Activated CD8-positive, alpha-beta memory T cell treated with anti-CD3 and anti-CD28 coated beads, Interleukin-2, amount 50 U/mL, for 48 hours (primary cell): ENCODE measurements at places on chromosomes 5 and 9.

DNA sequence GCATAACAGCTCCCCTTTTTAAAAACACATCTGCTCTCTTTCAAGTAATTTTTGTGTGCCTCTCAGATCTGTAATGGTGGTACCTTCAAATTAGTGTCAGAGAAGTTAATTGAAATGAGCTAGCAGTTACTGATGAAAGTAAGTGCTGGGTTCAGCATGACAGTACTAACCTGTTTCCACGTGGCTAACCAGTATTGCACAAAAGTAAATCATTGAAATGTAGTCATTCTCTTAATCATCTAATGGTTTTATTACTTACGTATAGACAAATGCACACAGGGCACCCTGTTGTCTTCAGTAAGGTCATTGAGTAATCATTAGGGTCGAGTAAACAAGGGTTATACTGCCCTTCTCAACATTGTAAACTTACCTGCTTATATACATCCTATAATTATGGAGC, 157.8 kb upstream of the PRR16 start:
- no peak for DNase-seq

GRCh38 chr9:115237385-115237998, 119.5 kb upstream of the TNC start:
- no peak for DNase-seq

DNA sequence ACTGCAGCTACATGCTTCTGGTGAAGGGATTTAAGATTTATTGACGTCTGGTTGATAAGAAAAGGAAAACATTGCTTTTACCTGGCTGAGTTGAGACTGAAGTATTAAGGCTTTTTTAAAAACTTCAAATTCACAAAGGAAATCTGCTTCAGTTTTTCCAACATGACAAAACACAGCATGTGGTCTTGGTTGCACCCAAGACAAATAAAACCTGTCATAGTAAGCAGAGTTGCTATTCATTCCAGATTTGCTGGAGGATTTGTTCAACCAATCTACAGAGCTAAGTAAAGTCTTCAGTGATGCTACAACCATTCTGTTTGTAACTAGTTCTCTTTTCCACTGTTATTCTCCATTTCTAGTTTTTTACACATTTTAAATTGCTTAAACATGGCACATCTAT, 11.3 kb downstream of the C5orf63 start:
- DNase-seq, result no peak

DNA sequence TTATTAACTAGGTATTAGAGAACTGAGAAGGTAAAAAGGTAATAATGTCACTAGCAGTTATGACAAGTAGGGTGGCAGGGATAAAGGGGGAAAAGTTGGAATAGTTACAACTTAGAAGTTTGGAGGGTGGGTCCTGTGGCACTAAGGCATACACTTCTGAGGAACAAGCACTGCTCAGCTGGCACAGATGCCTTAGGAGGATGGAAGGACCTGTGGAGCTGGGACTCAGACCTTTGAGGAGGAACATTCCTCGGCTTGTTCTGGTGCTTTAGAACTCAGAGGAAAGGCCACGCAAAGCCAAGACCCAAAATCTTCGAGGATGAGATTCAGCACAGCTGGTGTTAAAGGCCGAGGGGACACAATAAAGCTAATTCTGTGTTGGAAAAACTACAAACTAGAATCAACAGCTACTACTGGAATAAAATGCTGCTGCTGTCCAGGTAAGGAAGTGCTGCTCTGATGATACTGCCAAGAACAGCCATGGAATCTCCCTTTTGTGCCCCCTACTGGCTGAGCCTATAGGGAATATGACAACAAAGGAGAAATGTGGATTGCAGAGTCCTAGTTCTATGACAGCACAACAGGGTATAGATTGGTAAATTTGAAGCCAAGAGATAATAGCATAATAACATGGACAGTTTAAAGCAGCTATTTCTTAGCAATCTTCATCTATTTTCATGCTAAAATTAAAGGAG, 126.7 kb downstream of the SLC25A46 start:
- no peak for DNase-seq

DNA sequence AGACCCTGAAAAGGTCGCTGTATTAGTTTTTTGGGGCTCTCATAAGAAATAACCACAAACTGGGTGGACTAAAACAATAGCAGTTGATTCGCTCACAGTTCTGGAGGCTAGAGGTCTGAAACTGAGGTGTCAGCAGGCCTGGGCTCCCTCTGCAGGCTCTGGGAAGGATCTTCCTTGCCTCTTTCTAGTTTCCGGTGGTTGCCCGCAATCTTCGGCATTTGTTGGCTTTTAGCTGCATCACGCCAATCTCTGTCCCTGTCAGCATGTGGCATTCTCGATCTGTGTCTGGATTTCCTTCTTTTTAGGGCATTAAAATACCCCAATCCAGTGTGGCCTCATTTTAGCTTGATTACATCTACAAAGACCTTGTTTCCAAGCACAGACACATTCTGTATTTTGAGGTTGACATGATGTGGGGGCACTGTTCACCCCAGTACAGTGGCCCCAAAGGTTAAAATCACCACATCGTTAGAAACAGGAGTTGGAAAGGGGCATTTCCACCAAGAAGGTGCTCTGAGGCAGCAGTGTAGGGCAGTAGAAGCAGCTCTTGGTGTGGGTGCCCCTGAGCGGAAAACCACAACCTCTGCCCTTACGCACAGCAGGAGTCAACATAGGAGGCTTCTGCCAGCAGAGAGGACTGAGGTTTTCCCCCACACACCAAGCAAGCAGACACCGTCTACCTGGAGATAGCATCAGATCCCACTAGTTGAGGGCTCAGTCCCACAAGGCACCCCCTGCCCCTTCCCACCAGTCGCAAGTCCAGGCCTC, 13.5 kb downstream of the ZNF79 start:
- no peak for DNase-seq

DNA sequence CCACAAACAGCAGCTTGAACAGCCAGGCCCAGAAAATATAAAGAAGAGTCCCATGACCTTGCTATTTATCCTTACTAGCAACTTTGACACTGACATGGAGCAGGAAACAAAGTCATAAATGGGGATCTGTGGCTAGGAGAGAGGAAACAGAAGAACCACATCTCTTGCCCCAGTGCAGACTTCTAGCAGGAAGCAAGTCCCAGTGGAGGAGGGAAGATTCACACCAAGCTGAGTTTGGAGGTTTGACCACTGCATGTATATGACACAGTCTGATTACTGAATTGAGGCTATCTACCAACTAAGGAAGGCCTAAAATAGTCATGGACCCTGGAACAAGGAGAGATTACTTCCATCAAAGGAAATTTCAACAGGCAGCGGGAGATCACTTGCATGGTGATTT, 51.4 kb downstream of the CDH6 start:
- no peak for DNase-seq

- peak; percentile 80 for DNase-seq
These were observed at the start of gene ADRA1B for GRCh38 chr5:159915904-159916840. ADRA1B (plus strand) TSS chr5:159916482; CDS start chr5:159916906, 424 bp downstream.

- DNase-seq, result no peak
These were observed 31.3 kb downstream of the TMEM174 start for GRCh38 chr5:73204332-73204731.

DNA sequence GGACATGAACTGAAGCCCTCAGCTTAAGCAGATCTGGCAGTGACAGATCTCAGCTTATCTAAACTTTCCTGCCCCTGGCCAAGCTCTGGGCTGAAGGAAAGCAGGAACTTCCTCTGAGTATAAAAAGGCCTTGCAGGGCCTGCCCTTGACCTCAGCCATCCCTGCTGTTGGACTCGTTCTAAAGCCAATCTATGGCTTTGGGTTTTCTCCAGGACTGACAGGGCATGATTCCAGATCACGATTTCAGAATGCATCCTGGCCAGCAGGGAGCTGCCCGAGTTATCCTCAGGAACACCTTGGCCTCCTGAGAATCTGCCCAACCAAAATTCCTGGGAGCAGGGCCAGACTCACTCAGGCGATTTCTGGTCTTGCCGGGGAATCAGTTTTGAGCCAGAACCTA, 502.7 kb downstream of the TLE4 start:
- no peak for DNase-seq

GRCh38 chr9:108547411-108548135, 308.2 kb downstream of the ACTL7B start:
- no peak for DNase-seq

DNA sequence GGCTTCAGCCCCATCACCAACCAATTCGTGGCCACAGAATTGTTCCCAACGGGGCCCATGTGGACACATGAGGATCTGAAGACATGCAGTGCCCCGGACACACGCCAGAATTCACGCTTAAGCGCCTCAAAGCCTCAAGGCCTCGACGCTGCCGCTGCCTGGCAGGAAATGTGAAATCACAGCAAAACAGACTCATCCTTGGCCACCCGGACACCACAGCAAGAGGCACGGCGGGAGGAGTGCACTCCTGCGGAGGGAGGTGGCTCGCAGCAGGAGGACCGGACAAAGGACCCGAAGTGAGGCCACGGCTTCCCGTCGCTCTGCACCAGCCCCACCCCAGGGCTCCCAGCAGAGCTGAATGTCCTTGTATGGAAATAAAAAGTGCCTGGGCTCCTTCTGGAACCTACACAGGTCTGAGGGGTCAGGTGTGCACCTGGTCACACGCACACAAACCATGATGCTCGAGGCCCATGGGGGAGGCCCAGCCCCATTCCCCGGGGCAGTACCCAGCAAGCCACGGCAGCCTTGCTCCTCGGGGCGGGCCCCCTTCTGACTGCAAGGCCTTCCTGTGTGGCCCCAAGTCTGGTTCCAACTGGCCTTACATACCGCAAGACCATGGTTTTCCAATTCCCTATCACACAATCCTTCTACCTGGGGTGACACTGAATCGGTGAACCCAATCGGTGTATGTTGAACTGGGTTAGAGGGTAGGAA, 10.0 kb downstream of the SEC16A start:
- no peak for DNase-seq

GRCh38 chr9:21028466-21028865, 3.0 kb downstream of the HACD4 start:
- no peak for DNase-seq

DNA sequence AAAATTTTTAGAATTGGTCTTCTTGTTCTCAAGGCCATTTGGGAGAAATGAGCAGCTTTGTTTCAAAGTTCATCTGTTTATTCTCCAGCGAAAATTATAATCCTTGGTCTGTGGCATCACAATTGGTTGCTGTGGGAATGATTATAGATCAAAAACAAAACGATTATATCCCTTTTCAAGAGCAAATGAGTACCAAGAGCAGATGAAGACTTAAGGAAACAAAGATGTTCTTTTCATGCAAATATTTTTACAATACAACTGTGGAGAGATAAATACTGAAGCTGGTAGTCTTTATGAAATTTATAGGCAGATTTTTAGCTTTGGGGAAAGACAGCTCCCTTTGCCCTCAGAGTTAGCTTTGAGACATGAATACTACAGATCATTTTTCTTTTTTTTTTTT, 620.8 kb upstream of the DMAC1 start:
- DNase-seq, result no peak

DNA sequence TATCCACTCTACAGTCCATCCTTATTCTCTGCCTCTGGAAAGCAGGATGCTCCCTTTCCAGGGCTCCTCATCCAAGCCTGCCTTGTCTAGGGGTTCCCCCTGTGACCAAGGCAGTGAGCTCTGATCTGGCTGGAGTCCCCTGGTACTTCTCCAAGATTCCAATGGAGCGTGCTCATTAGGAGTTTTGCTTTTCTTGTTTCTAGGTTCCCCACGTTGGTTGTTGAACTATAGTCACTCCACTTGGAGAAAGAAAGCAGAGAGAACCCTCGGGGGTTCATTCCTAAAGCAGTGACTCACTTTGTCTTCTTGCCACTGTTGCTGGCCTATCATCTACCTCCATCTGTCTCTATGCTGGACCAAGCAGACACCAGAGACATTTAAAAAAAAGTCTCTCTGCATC, 192.6 kb downstream of the TLE4 start:
- no peak for DNase-seq

- no peak for DNase-seq
These were observed 9.4 kb upstream of the TNFAIP8 start for GRCh38 chr5:119346394-119346793.

GRCh38 chr9:73565026-73565425, 413.4 kb downstream of the ANXA1 start:
- DNase-seq, result no peak

DNA sequence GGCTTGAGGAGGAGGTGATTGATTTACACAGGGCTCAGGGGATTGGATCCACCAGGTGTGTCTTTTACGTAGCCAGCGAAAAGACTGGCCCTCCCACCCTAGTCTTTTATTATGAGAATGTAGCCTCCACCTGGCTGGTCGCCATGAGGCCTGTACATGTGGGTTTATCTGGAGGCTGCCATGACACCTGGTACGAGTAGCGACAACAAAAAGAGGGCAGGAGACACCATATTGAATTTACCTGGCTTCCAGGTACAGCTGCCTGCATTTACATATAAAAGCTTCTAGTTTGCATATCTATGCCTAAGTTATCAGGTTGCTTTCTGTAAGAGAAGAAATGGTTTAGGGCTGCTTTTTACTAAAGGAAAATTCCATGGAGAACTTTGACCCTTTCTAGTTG, 1173.7 kb upstream of the SEMA6A start:
- DNase-seq, result no peak

GRCh38 chr5:110969502-110969901, 102.0 kb upstream of the TSLP start:
- no peak for DNase-seq

- no peak for DNase-seq
These were observed 72.9 kb downstream of the TARS1 start for GRCh38 chr5:33513462-33514185.

DNA sequence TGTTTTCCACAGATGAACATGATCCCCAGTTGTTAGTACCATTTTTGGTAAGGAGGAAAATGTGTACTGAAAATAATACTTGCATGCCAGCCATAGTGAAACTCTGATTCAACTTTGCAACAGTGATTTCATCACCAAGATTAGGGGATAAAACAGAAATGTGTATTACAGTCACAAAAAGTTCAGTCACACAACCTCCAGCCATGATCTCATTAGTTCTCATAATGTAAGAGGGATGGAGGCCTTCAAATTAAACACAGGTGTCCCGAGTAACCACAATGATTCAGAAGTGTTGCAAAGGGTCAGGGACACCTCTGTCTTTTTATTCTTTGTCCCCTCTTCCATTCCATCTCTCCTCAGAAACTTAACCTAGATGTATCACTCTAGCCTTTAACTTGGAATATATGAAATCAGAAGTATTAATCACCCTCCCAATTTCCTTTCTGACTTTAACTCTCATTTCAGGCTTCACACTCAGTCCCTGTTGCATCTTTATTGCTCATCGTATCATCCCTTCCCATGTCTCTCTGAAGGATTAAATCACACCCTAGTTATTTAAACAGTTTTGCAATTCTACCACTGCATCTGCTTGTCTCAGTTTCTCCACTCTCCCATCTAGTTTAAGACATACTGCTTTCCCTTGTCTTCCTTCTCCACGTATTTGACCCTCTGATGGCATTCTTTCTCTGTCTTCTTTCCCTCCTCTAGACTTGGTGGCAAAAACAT, 291.2 kb downstream of the ADAMTS6 start:
- no peak for DNase-seq
